WTC11 (cell line): ENCODE measurements at places on chromosomes 12 and 14. TPM values are rescaled to one million over a fixed set of nuclear protein-coding genes. Genes with fewer than 3 reads are reported as not detected.

- H3K27ac ChIP-seq = no peak overlapping the region
- peaks cover 52% of the 10 kb centered on the region for H3K4me1 ChIP-seq
- no peaks in the 10 kb centered on the region for H3K36me3 ChIP-seq
- no peaks in the 10 kb centered on the region; the same call in none of the 2 replicates for H3K27me3 ChIP-seq
Observed at GRCh38 chr14:68685419-68686204, 107.3 kb downstream of the ZFP36L1 start.

DNA sequence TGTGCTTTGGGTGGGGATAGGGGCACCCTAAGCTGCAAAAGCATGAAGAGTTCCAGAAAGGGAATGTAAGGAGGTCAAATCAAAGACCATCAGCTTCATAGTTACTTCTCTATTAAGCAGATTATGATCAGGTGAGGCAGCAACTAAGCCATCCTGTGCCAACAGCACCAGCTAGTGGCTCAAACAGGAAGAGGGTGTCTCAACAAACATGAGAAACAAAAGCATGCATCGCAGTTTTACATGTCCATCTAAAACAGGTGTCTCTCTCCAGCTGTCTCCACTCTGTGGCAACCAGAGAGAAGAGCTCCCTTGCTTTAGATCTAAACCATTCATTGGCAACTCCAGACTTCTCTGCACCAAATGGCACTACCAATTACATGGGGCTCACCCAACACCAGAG is 52.9 kb downstream of the ACTN1 start:
- H3K27ac ChIP-seq = no peak overlapping the region
- no peaks in the 10 kb centered on the region for H3K27me3 ChIP-seq
- H3K4me1 ChIP-seq = peaks cover 34% of the 10 kb centered on the region
- no peak overlapping the region for H3K4me3 ChIP-seq

Gene CLEC4C
- total RNA-seq = 0.50 TPM in 1 of 3 replicates, not detected in the others

- no peak overlapping the region for H3K27ac ChIP-seq
- peaks cover 72% of the 10 kb centered on the region for H3K36me3 ChIP-seq
- no peak for DNase-seq
- H3K4me3 ChIP-seq = no peak overlapping the region
- H3K4me1 ChIP-seq = no peaks in the 10 kb centered on the region
Observed at GRCh38 chr12:126061777-126062176, 996.5 kb downstream of the AACS start.

DNA sequence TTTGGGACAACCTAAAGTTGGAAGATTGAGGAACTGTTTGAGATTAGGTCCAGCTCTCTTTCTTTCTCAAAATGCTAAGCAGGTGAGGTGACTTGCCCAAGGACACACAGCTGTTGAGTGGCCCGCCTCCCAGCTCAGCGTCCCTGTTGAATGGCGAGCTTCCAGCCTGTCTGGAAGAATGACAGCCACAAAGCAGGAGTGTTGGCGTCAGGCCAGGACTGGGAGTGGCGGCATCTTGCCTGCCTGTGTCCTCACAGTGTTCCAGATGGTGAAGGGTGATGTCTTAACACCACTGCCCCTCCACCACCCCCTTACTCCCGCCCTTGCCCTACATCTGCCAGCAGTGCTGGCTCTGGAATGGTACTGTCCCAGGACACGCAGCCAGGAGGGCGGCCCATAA is 4.4 kb upstream of the CEBPE start:
- H3K4me1 ChIP-seq = peaks cover 67% of the 10 kb centered on the region
- H3K36me3 ChIP-seq = peaks cover 8% of the 10 kb centered on the region
- H3K27me3 ChIP-seq = no peaks in the 10 kb centered on the region
